ENCODE measurements at places on chromosomes 4 and X.

- DNase-seq: peak; percentile 9
These were observed 93.8 kb downstream of the GPC4 start for GRCh38 chrX:133321451-133321850.

- DNase-seq: no peak
These were observed 31.3 kb upstream of the CYP2U1 start for GRCh38 chr4:107900067-107900466.

GRCh38 chr4:137949746-137950145 is 292.4 kb downstream of the SLC7A11 start:
- no peak for DNase-seq

GRCh38 chrX:51795136-51795535 is 51.9 kb downstream of the GSPT2 start:
- no peak for DNase-seq

- no peak for DNase-seq
These were observed 83.7 kb upstream of the FAM9C start for GRCh38 chrX:13128104-13128503.

Measured in AG20443 (cell line).